ENCODE measurements at places on chromosomes 1 and 21. TPM values are rescaled to one million over a fixed set of nuclear protein-coding genes. Genes with fewer than 3 reads are reported as not detected.

CENPF gene
- total RNA-seq, result 0.57 TPM

GBP7 gene
- not detected for total RNA-seq

LCE2A gene
- not detected for total RNA-seq

HAO2 gene
- total RNA-seq, result not detected

DNA sequence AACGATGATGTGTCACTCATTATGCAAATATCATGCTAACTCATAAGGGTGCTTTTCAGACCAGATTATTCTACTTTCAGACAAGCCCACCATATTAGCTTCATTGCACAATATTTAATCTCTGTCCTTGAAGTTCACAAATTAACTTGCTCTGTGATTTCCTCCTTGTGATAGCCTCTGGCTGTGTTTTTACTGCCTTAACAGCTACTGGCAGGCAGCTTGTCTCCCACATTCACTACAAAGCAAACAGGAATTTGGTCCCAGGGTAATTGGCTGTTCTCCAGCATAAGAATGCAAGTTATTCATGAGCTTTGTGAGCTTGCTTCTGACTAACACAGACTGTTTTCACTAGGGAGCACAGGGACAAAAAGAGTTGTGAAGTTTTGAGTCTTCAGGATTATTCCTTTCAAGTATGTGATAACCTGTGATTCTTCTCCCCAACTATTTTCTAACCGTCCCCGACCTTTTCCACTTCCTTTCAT is 87.9 kb upstream of the HMCN1 start:
- no peak for DNase-seq

DNA sequence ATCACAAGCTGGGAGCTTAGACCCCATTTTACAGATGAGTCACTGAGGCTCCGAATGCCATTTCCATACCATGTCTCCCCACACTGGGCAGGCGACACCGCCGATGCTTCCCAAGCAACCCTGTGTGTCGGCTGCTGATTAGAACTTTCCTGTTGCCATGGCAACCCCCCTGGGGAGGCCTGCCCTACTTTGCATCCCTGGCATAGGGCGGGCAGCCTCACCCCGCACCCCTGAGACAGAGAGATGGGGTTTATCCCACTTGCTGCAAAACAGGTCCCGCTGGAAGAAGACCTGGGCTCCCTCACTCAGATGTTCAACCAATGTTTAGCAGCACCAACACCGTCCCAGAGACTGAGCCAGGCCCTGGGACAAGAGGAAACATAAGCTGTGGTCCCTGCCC is 81.5 kb downstream of the CAMK2N1 start:
- no peak for DNase-seq

GRCh38 chr1:208855403-208855802 is 611.2 kb upstream of the PLXNA2 start:
- DNase-seq, result no peak
